Activated T-cell treated with anti-CD3 and anti-CD28 coated beads, Interleukin-2, amount 50 U/mL, for 48 hours (primary cell): ENCODE measurements at places on chromosomes 1 and 21.

GRCh38 chr1:41738475-41738874 is 180.2 kb downstream of the HIVEP3 start:
- DNase-seq, result peak; percentile 52

DNA sequence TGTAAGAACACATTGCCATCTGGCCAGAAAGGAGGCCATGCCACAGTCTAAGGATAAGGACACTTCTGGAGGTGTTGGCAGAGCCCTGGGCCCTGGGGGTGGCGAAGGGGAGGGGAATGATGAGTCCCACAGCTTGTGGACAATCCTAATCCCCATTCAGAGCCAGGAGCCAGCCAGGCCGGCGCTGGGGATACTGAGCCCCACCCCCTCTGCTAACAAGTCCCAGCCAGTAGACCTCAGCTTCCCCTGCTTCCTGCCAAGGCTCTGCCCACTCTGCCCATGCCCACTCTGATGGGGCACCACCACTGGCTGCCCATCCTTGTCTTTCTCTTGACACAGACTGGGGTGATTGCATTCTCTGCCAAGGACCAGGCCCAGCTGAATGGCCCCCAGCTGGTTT is 71.9 kb downstream of the NAV1 start:
- DNase-seq, result no peak

DNA sequence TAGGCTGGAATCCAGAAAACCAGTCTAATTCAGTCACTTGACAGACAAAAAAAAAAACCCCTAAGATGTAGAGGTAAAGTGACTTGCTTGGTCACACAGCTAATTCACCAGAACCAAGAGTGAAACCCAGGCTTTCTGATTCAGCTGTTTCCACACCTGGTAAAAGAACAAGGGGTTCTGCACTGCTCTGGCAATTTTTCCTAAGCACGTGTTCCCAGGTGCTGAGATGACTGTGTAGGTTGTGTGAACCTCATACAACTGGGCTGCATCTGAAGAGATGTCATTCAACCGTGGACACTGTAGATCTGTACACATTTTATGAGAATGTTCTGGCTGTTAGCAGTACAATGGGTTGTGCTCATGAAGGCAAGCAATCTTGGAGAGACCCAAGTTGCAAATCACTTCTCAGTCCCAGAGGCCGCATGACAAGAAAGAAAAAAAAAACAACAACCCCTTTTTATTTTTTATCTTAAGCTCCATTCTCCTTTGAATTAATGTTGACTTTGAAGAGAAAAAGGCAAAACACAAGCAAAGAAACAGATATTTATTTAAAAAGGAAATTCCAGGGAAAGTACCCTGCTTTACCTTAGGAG is 95.4 kb downstream of the INTS7 start:
- peak; percentile 65 for DNase-seq

DNA sequence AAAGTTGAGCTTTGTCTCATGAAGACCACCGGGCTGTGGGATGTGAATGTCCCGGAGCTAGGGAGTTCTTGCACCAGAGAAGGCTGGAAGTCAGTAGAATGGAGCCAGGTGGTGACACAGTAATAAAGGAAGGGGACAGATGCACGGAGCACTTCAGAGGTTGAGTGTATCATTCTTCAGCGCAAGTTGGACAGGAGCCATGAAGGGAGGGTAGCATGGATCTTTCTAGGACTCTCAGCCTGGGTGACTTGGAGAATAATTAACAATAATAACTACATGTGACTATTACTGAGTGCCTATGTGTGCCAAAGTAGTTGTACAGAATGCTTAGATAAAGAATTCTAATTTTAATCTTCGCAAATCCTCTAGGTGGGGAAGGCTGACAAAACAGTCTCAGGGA is 258.7 kb upstream of the AJAP1 start:
- DNase-seq, result no peak

GRCh38 chr1:206962272-206962671 is 8.0 kb downstream of the FCAMR start:
- DNase-seq, result no peak

GRCh38 chr1:221675880-221676800 is 65.7 kb downstream of the DUSP10 start:
- DNase-seq, result no peak

- DNase-seq, result no peak
Measured at GRCh38 chr1:155979597-155980343, 1.4 kb upstream of the ARHGEF2 start.

GRCh38 chr1:155990005-155990739 is 11.8 kb upstream of the ARHGEF2 start:
- no peak for DNase-seq

GRCh38 chr1:219621047-219621786 is 8.3 kb upstream of the ZC3H11B start:
- no peak for DNase-seq

- no peak for DNase-seq
Measured at GRCh38 chr1:113780374-113781146, 21.3 kb upstream of the PHTF1 start.

DNA sequence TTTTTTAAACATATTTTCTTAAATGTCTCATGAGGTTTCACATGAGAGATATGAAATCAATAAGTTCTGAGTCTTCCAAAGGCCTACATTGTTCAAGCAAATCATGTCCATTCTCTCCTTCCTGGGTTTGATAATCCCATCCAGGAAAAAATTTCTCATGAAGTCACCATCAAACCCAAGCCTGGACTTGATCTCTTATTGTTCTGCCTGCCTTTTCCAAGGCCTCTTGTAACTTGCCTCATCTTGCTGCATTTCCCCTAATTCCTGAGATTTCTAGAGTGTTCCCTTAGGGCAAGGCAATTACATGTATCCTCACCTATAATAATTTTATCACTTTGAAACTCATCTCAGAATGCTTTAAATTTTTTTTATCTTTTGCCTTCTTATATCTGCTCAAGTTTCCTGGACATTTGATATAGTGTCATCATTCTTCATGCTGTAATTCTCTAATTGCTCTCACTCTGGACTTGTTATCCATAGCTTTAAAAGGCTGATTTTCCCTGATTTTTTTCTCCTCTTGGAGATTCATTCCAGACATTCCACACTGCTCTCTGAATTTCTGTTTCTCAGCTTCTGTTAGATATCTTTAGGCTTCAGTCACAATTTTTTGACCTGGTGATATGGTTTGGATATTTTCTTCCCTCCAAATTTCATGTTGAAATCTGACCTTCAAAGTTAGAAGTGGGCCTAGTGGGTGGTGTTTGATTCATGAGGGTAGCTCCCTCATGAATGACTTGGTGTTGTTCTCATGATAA is 126.4 kb downstream of the LRRC7 start:
- DNase-seq, result no peak

DNA sequence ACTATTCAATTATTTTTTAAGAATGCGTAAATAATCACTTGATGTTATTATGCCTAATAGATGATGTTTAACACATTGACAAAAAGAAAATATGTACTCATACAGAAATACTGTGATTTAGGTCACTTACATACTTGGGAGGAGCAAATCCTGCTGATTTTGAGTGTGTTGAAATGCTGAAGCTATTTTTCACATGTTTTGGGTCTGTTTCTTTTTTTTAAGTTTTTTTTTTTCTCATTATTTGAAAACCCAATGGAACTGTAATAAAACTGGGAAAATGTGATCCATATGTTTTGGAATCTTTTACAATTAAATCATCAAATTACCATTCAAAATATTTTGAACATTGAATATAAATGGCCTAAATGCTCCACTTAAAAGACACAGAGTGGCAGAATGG is 366.2 kb upstream of the ADAMTS5 start:
- DNase-seq, result no peak

- no peak for DNase-seq
Measured at GRCh38 chr1:93549131-93549530, 101.2 kb downstream of the FNBP1L start.

- DNase-seq, result no peak
Measured at GRCh38 chr1:47758341-47759250, 238.6 kb downstream of the TRABD2B start.

DNA sequence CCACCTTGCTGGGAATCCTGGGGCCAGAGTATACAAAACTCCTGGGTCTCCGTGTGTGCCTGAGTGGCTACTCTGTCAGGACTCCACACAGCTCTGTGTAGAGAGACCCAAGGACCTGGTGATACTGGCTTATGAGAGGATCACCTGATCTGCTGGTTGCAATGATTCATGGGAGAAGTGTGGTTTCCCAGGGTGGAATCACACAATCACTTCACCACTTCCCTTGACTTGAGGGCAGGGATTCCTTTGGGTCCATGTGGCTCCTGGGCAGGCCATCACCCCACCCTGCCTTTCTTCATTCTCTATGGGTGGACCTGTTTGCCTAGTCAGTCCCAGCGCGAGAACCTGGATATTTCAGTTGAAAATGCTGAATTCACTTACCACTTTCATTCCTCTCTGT is 13.3 kb downstream of the PRSS38 start:
- DNase-seq, result no peak

GRCh38 chr1:161182214-161182613 is 4.9 kb upstream of the B4GALT3 start:
- peak; percentile 73 for DNase-seq

DNA sequence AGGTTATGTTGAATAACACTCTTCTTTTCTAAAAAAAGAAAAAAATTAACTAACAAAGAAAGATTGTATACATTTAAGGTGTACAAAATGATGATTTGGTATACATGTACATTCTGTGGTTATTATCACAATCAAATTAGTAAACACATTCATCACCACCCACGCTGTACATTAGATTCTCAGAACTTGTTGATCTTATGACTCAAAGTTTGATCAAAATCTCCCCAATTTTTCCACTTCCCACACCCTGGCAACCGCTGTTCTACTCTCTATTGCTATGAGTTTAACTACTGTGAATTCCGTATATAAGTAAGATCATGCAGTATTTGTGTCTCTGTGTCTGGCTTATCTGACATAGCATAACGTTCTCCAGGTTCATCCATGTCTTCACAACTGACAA is 469.5 kb upstream of the CHRM3 start:
- no peak for DNase-seq

DNA sequence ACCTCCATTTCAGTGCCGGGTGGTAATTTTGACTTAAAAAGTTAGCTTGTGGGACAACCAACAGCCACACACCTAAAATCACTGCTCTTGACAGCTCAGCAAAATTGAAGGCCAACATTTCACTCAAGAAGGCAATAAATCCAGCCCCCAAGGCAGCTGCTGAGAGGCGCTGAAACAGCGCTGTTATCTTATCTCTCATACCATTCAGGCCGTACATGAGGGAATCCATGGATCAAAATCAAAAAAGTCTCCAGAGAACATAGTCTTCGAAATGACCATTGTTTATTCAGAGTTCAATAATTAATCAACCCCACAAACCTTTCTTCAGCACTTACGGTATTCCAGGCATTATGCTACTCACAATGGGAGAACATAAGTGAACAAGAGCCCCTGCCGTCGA is 38.5 kb downstream of the ZBTB18 start:
- DNase-seq, result no peak

GRCh38 chr1:18247151-18247550 is 139.6 kb downstream of the IGSF21 start:
- no peak for DNase-seq

DNA sequence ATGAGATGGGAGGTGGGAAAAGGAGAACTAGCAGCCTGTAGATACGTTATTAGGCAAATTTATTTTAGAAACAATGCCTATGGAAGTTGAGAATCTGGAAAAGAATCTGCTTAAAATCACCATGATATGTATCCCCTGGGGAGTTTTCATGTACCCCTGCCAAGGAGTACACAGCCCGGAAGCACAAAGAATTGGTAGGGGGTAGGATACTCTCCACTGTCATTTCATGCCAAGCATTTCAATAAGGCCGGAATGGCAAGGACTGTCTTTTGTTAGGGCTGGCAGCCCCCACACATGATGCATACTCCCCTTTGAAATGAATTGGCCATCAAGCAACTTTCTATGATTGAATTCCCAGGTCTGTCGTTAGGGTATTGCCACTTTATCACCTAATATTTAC is 111.5 kb upstream of the APP start:
- no peak for DNase-seq

DNA sequence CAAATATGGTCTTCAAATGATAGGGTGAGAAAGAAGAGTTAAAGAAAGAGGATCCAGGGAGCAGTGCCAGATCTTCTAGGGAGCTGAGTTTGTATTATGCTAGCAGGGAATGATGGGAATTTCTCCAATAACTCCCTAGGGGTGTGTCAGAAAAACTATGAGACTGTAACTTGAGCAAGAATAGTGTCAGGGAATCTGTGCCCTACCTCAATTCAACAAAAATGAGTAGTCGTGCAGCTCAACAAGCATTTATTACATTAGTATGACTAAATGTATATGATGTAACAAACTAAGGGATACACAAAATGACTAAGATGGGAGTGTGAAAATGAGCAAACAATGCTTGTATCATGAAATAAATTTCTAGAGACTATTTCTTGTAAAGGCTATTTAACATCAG is 24.2 kb downstream of the SPAG17 start:
- no peak for DNase-seq

DNA sequence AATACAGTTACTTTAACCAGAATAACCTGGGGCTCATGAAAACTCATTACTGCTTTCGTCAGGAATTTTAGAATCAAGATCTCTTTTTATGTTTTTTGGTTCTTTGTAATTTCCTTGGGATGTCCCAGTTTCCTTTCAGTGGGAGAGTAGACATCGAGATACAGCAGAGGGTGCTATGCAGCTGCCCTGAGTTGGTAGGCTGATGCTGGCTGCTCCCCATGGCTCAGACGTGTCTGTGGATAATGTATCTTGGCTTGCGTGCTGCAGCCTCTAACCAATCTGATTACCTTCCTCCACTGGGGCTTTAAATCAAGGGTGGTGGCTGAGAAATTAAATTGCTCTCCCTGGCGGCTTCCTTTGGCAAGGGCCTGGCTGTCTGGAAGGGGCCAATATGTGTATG is 253.7 kb downstream of the CACNA1E start:
- no peak for DNase-seq

- peak; percentile 94 for DNase-seq
Measured at GRCh38 chr1:31938184-31938975, at the start of gene PTP4A2. TSS of gene PTP4A2 (minus strand) at chr1:31938368. CDS start at chr1:31919065, 19,303 bp downstream.

DNA sequence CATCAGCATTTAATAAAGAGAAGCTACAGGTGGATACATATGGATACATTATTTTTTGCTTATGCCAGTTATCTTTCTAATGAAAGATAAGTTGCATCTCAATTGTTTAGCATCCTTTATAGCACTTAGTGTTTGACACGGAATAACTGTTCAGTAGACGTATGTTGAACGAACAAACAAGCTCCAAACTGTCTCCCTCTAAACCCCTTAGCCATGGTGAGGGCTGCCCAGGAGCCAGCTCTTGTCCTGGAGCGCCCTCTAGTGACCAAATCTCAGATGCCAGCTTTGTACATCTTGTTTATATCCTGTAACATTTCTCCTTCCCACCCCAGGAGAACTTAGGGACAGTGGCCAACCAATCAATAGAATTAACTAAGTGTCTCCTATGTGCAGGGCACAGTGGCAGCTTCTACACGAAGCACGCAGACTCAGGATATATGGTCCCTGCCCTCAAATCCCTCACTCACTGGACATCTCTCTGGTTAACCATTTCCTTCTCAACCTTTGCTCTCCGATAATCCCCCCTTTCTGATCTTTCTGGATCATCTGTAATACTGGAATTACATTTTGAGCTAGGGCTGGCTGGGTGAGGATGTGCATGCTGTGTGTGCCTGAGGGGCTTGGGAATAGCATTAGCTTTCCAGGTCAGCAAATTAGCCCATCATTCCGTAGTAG is 22.9 kb downstream of the KCNA10 start:
- peak; percentile 84 for DNase-seq
